ENCODE measurements at places on chromosomes 3 and 15.

DNA sequence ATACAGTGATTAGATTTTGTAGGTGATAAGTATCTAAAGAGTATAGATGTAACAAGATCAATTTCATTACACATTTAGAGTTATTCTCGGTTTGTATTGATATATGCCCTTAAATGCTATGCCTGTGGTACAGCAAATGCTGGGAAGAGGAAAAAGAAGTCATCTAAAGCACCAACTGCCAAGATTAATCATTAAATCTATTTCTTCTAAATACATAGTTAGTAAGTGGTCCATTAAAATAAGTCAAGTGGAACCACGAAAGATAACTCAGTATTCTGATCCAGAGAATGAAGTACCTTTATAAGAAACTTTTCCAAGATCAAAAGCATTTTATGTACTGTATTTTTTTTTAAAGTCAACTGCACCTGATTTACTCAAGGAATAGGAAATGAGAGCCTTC, 142.1 kb upstream of the CGNL1 start:
- no peak for DNase-seq

DNA sequence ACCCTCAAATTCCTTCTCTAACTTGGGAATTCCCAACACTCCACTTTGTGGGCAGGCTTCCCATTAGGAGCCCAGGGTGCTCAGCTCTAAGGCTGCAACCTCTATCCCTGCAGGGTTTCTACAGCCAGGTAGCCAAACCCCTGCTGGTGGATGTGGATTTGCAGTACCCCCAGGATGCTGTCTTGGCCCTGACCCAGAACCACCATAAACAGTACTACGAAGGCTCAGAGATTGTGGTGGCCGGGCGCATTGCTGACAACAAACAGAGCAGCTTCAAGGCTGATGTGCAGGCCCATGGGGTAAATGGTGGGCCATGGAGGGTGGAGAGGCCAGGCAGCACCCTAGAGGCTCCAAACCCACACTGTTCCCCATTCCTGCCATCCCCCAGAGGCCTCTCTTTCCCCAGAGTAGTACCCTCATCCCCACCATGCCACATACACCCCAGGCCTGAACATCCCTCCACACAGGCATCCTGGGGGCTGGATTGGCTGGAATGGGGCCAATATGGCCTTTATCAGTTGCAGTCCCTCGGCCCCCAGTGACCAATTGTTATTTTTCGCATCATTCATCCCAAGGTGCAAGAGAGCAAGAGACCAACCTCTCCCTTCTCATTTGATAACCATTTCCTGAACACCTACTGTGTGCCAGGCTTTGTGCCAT, 7.7 kb downstream of the ITIH1 start:
- no peak for DNase-seq

- no peak for DNase-seq
Observed at GRCh38 chr3:149016669-149017541, 25.6 kb downstream of the GYG1 start.

DNA sequence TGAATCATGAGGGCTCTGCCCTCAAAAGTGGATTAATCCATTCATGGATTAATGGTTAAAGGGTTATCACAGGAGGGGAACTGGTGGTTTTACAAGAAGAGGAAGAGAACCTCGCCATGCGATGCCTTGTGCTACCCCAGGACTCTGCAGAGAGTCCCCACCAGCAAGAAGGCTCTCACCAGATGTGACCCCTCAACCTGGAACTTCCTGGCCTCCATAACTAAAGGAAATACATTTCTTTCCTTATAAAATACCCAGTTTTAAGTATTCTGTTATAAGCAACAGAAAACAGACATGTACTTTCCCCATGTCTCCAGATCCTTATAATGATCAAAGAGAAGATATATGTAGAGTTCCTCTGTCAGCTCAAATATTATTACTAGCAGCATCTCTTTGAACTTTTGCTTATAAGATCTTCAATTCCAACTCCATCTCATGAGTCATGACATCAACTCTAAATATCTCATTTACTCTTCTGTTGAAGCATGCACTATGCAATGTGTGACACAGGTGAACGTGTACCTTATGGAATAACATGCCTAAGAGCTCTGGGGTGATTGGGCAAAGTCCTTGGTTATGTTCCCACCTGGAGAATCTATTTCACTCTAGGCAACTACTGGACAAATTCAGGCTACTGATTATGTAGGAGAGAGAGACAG, 37.5 kb upstream of the ZBTB38 start:
- DNase-seq, result no peak

- DNase-seq, result no peak
Observed at GRCh38 chr15:53833134-53833624, 73.7 kb upstream of the WDR72 start.

GRCh38 chr15:33218071-33218491, 23.6 kb upstream of the FMN1 start:
- DNase-seq, result no peak

- peak; percentile 52 for DNase-seq
Observed at GRCh38 chr15:31867536-31868442, 162.5 kb upstream of the CHRNA7 start.

DNA sequence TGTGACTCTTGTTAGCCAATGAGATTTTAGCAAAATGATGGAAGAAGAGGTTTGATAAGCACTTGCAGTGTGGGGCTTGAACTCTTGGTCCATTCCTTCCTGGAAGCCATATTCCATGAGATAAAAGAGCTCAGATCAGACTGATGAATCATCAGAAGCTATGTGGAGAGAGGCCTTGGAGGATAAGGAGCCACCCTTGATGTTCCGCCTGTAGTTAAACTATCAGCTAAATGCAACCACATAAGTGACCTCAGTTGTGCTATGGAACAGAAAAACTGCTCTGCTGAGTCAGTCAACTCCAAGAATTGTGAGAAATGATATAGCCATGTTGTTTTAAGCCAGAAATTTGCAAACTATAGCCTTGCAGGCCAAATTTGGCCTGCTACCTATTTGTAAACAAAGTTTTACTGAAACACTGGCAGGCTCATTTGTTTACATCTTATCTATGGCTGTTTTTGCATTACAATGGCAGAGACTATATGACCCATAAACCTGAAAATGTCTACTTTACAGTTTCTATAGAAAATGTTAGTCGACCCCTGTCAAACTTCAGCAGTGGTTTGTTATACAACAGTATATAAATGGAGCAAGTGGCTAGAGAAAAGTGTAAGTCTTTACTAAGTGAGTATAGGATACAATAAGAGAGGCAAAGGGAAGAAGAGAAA, 27.6 kb upstream of the GAP43 start:
- no peak for DNase-seq

GRCh38 chr15:64699751-64700388, 75.5 kb downstream of the RBPMS2 start:
- no peak for DNase-seq

DNA sequence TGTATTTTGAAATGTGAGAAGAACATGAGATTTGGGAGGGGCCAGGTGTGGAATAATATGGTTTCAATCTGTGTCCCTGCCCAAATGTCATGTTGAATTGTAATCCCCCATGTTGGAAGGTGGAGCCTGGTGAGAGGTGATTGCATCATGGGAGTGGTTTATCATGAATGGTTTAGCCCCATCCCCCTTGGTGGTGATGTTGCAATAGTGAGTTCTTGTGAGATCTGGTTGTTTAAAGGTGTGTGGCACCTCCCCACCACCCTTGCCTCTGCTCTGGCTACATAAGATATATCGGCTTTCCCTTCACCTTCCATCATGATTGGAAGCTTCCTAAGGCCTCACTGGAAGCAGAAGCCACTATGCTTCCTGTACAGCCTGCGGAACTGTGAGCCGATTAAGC, 23.9 kb upstream of the TMEM108 start:
- no peak for DNase-seq

GRCh38 chr3:116039651-116039985, 405.7 kb downstream of the LSAMP start:
- no peak for DNase-seq

- DNase-seq, result no peak
Observed at GRCh38 chr15:56913670-56914069, 4.8 kb upstream of the TCF12 start.

DNA sequence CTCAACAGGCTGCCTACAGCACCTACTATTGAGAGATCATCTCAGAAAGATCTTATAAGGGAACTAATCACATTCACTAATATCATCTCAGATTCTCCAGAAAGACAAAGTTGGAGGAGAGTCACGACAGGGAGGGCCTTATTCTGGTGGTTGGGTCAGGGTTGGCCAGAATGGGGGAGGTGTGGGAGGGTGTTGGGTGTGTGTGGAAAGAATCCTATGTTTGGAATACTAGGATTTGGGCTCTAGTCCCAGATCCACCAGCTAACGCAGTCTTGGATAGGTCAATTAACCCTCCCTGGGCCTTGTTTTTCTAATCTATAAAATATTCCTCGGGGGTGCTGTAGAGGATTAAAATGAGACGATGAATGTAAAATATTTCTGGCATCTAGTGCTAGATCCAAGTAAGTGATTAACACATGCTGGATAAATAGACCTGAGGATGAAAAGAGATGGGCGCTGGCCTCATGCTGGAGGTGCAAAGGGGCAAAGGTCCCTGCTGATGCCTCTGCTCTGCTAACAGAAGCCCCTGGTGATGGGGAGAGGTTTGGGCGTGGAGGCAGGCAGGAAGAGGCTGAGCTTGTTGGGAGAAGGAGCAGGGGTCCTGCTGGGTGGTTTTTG, 67.6 kb upstream of the ETV5 start:
- DNase-seq, result no peak

- no peak for DNase-seq
Observed at GRCh38 chr3:160130950-160131349, 94.3 kb upstream of the C3orf80 start.

- DNase-seq, result no peak
Observed at GRCh38 chr3:178172121-178172520, 364.1 kb upstream of the KCNMB2 start.

DNA sequence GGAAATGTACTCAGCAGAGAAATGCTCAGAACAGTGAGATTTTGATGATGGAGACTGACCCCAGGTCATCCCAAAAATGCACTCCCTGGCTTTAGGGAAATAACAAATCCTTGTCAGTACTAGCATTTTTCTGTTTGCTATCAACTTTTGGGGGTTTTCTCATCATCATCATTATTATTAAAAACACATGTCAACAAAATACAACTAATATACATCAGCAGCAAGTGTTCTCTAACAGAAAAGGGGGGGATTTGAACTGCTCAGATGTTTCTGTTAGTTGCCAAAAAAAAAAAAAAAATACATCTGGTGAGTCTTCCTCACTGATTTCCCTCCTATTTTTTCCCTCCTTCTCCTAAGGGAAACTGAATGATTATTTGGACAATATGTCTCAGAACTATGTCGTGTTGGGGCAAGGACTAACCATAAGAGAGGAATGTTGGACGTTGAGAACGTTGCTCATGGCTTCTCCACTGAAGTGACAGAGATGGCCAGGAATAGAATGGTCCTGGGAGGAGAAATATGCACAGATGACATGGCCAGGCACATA, 230.0 kb upstream of the MCTP2 start:
- no peak for DNase-seq

GRCh38 chr15:66865622-66866611, 163.9 kb downstream of the SMAD6 start:
- no peak for DNase-seq

GRCh38 chr15:49473031-49473430, 50.0 kb downstream of the FGF7 start:
- no peak for DNase-seq

- DNase-seq, result no peak
Observed at GRCh38 chr15:33131552-33132232, 62.8 kb downstream of the FMN1 start.

GRCh38 chr3:136637176-136637575, 115.0 kb downstream of the STAG1 start:
- DNase-seq, result no peak

GRCh38 chr3:191353022-191353777, 22.9 kb upstream of the UTS2B start:
- DNase-seq, result no peak

DNA sequence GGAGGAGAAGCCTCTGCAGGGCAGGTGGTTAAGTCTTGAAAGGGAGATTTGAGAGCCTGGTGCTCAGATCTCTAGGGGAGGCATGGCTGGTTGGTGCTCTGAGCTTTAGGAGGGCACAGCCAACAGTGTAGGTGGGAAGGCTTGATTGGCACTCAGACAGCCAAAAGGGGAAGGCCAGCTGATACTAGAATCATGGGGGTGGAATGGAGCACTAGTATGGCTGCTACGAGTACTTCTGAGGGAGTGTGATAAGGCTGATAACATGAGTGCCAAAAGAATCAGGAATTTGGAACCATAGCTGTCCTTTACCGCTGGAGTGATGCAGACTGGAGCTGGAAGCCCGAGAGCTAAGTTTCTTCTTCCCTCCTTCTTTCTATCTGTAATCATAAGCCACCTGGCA, 184.6 kb upstream of the TBC1D5 start:
- DNase-seq, result no peak

GRCh38 chr15:95761501-95762165, 568.9 kb upstream of the NR2F2 start:
- no peak for DNase-seq

DNA sequence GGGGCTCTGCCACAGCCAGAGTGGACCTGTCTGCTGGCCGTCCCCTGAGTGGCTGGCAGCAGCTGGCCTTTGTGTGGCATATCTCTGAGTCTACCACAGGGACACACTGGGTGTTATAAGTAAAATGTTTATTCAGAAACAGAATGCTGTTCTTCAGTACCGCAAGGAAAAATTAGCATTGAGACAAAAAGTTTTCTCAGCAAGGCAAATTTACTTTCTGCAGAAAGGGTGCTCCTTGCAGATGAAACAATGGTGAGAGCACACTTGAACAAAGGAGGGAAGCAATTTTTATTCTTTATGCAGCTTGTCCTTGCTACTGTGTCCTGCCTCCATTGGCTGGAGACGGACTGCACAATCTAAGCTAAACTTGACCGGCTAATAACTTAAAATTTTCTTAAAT, 4.0 kb downstream of the TMEM89 start:
- DNase-seq, result no peak

DNA sequence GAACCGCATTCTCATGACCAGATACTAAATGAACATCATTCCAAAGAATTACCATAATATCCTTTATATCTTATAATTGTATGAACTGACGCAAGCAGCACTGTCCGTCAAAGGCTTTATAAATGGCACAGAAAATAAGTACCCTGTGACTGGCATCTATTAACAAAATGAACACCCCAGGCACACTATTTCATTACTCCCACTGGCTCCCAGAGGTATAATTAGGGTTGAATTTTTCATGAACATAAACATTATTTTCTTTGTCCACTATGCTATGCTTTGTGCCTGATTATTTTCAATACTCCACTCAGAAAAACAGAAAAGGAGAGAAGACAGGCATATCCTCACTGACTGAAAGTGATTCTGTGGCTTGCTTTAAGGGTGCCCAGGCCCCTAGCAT, 71.1 kb downstream of the LYZL4 start:
- DNase-seq, result no peak

- no peak for DNase-seq
Observed at GRCh38 chr3:117263270-117263669, 553.7 kb downstream of the TUSC7 start.

- DNase-seq, result no peak
Observed at GRCh38 chr15:25800761-25801515, 62.2 kb downstream of the ATP10A start.

- DNase-seq, result no peak
Observed at GRCh38 chr3:61966200-61966599, 404.8 kb downstream of the PTPRG start.

DNA sequence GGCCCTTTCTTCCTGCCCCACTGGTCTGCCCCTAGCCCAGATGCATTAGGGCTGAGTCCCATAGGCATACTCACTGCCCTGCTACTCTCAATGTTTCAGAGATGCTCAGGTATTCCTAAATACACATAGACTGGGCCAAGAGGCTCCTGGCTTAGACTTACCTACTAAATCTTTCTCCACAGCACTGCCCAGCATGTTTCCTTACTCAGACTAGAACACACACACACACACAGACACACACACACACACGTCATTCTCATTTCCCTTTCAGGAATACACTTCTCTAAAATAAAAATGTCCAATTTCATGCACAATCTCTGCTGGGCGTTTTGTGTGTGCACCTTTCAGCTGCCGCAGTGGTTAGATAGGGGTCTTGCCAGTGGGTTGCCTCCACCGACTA, 175.7 kb downstream of the FAM43A start:
- no peak for DNase-seq

Data from CD4-positive, alpha-beta memory T cell (primary cell).